ENCODE measurements at places on chromosomes 5 and 9. TPM values are rescaled to one million over a fixed set of nuclear protein-coding genes. Genes with fewer than 3 reads are reported as not detected.
A peak's percentile ranks its signal among the peaks of the same experiment; 100 is the strongest.

C9orf78 gene
- total RNA-seq, result 34.6 TPM

DNA sequence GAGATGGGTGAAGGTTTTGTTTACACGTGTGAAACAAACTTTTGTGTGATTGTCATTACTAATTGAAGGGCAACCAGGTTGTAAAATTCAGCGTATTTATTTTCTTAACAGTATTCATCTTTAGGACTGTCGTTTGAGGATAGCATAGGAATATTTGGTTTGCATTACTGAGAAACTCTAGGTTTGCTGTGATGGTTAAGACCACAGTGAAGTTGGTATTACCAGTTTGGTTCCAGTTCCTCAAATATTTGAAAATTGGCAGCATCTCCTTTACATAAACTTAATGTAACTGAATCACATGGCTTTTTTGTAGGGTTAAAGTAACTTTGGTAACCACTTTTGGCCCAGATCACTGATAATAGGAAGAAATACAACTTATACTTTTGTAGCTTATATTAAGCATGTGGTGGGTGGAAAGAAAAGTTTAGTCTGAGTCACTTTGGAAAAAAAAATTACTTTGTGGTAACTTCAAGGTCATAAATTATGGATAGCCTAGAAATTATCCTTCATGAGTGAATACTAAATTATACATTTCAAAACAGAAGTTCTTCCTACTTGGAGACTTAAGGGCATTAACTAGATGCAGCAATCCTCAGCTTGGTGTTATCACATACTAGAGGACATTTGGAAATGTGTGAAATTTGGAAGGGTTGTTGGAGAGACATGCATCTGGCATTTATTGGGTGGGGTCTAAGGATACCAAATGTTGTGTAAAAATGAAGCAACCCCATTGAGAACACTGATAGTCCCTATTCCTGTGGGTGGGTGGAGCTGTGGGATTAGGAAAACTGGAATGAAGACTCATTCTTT, 33.9 kb downstream of the G3BP1 start:
- no peak for DNase-seq

- DNase-seq, result no peak
Observed at GRCh38 chr5:14954616-14955343, 83.2 kb upstream of the ANKH start.

DNA sequence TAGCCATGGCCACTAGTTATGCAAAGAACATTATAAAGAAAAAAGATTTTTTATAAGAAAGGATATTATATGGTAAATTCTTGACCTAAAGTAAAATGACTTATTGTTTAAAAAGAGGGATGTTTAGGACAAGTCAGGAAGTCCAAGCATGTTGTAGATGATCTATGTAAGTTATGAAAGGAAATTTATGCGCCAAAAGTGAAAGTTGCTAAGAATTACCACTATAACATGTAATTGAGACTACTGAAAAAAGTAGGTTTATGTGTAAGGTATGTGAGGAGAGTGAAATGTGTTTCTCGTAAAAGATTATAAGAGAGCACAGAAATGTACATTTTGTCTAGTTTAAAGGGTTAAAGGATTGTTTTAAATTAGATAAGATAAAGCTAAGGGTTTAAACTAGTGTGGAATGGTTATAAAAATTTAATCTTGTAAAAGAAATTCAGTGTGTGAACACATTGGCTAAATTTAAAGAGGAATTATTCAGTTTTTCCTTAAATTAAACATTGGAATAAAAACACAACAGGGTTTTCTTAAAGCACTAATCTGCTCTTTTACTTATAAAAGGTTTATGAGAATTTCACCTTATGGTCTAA, 1100.4 kb upstream of the EDIL3 start:
- DNase-seq, result no peak

CDH9 gene
- total RNA-seq, result 0.14 TPM

SMIM33 gene
- total RNA-seq, result not detected

LTC4S gene
- total RNA-seq, result 2.4 TPM

DNA sequence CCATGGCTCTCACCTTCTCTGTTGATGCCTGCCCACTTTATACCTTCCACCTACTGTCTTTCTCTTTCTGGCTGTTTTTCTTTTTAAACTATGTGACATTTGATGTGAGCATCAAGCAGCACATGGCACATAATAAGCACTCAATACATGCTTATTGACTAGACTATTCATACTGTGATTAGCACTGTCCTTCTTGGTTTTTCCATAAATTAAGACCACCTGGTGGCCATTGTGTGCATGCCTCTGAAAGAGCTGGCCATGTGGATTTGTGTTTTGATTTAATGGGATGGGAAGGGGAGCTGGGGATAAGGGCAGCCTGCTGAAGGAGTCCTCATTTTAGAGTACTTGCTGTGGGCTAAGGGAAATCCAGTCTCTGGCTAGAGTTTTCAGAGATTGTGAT, 79.4 kb downstream of the ARHGEF28 start:
- no peak for DNase-seq

HSPA4 gene
- total RNA-seq, result 166 TPM

DNA sequence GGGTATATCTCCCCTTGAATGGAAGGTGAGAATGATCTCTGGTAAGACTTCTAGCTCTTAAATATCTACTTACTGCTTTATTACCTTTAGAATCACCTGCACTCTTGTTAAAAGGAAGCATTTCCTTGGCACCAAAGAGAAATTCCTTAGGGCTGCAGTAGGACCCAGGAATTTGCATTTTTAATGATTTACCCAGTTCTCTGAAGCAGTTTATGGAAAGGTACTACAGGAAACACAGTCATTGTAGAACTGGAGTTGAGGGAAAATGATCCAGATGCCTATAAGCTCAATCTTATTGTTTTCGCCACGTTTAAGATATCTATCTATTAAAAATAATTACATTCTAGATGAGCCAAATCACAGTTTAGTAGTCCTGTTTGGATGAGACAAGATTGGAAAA, 9.5 kb upstream of the C9 start:
- no peak for DNase-seq

DNA sequence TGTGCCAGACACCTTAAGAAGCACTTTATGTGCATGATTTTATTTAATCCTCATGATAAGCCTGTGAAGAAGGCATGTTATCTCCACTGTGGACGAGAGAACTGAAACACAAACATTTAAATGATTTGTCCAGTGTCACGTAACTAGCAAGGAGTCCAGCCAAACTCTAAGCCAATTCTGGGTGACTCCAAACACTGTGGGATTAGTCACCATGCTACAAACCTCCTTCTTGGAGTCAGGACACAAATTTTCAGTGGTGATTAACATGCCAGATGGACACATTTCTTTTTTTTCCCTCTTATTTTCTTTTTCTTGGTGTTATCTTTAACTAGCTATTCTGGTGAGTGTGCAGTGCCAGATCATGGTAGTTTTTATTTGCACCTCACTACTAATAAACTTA, 316.8 kb downstream of the NDUFS4 start:
- DNase-seq, result no peak

- no peak for DNase-seq
Observed at GRCh38 chr9:90915693-90916092, 114.1 kb downstream of the SYK start.

DNA sequence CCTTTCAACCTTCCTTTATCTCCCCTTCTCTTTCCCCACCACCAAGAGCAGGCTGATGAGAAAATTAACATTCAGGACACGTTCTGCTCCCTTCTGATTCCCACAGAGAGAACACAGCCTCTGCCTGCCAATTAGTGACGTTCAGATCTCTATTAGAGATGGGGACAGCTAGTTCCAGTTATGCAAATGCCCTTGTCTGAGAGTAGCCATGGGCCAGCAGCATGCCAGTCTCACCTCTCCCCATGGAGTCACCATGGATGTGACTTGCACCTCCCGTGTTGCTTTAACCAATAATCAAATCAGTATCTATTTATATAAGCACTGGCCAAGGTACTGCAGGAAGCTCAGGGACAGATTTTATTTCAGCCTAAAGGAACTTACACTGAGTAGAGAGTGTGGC, 61.3 kb downstream of the KCNIP1 start:
- DNase-seq, result peak; percentile 28

SAPCD2 gene
- total RNA-seq, result 31.1 TPM

DNA sequence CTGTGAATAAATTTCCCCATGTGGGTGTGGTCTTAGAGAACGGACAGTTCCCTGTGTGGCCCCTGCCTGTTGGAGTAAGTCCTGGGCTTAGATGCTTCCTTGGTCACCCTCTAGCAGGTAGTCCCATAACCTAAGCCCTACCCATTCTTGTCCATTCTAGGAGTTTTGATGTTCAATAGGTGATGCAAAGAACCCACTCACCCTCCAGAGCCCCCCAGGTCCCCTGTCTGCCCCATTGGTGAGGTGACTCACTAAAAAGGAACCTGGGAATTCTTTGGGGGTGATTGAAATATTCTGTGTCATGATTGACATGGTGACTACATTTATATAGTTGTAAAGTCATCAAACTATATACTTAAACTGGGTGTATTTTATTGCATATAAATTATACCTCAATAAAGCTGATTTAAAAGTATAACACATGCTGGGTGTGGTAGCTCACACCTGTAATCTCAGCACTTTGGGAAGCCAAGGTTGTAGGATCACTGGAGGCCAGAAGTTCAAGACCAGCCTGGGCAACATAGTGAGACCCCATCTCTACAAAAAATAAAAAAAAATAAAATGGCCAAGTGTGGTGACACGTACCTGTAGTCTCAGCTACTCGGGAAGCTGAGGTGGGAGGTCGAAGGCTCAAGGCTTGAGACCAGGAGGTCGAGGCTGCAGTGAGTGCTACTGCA, 20.8 kb upstream of the GTF3C5 start:
- DNase-seq, result no peak

PDCD1LG2 gene
- total RNA-seq, result not detected

GRCh38 chr5:163724305-163724704, 218.9 kb downstream of the MAT2B start:
- DNase-seq, result no peak

Measured in neural crest cell (in vitro differentiated cells).